ENCODE measurements at places on chromosomes 2 and 18.
A peak's percentile ranks its signal among the peaks of the same experiment; 100 is the strongest.

DNA sequence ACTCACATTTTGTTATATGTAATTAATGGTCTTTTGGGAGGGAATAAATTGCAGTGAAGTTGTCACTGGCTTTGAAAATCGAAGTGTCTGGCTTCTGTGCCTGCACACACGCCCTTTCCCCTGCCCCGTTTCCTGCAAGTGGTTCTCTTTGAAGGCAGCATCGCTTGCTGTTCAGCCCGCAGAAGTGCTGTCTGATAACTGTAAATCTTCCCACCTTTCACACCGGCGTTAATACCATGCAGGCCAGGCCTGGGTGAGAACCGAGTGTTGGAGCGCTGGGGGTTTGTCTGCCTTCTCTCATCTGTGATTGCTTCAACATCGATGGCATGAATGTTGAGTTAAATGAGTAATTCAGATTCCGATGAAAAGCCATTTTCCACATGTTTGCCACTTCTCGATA, 37.9 kb upstream of the RPL31 start:
- no peaks in the 10 kb centered on the region for H3K27me3 ChIP-seq
- H3K4me1 ChIP-seq: no peaks in the 10 kb centered on the region
- H3K4me3 ChIP-seq: no peak overlapping the region
- H3K36me3 ChIP-seq: no peaks in the 10 kb centered on the region

DNA sequence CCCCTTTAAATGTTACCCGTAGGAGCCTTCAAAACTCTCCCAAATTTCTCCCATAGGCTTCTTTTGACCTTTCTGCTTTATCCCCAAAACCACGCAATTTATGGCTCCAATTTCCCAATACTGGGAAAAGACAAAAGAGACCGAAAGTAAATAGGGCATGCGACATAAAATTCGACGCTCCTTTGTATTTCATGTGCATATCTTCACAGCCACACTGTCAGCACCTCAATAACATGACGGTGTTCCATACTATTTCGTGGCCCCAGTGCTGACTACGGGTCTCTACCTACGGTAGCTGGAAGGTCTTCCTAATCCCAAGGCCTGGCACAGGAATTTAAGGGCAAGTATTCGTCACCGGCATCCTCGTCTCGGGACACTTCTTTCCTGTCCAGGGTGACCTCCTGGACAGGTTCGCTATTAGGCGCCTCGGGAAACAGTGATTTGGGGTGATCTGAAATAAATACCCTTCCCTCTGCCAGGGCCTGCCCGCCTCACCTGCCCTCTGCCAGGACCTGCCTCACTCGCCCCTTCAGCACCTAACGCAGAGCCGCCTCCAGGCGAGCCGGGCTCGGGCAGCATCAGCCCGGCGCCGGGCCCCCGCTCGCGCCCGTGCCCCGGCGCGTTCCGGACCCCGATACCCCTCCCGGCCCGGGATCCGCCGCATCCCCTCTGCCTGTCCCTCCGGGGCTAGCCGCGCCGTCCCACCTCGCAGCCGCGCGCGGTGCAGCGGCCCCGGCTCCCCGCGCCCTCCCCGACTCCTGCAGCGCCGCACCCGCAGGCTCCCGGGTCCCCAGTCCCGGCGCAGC, 680 bp downstream of the DTNB start:
- H3K36me3 ChIP-seq: no peaks in the 10 kb centered on the region
- H3K4me3 ChIP-seq: peak overlapping the region; percentile 95
- H3K4me1 ChIP-seq: peaks cover 8% of the 10 kb centered on the region
- no peak for DNase-seq

DNA sequence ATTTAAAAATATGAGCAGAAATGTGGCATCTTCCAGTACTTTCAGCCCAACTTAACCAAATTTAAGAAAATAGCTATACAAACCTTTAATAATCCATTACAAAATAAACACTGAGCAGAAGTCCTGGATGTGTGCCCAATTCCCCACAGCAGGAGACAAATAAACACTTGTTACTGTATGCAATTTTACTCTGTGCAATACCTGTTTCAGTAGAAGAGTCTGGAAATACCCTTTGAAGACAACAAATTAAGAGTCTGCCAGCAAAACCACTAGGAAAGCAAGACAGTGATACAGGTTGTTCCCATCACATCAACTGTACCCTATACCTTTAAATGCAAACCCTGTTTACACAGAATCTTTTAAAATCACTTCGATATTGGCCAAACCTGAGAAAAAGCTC, 41.4 kb upstream of the RNU4ATAC start:
- no peak overlapping the region for H3K4me3 ChIP-seq
- H3K27me3 ChIP-seq: no peaks in the 10 kb centered on the region
- H3K4me1 ChIP-seq: peaks cover 5% of the 10 kb centered on the region
- H3K36me3 ChIP-seq: no peaks in the 10 kb centered on the region
- no peak for DNase-seq
- no peak overlapping the region for H3K27ac ChIP-seq

GRCh38 chr2:205633994-205634393, 48.3 kb upstream of the NRP2 start:
- H3K4me3 ChIP-seq: no peak overlapping the region
- no peak overlapping the region for H3K27ac ChIP-seq
- H3K36me3 ChIP-seq: no peaks in the 10 kb centered on the region
- no peaks in the 10 kb centered on the region for H3K27me3 ChIP-seq

- DNase-seq: no peak
- no peak overlapping the region for H3K27ac ChIP-seq
- no peaks in the 10 kb centered on the region for H3K27me3 ChIP-seq
These were observed 14.5 kb downstream of the SLC39A10 start for GRCh38 chr2:195671563-195671962.

GRCh38 chr18:73933685-73934084, 213.9 kb downstream of the FBXO15 start:
- no peak for DNase-seq
- H3K36me3 ChIP-seq: no peaks in the 10 kb centered on the region
- no peak overlapping the region for H3K27ac ChIP-seq
- peaks cover 1% of the 10 kb centered on the region for H3K4me1 ChIP-seq
- no peaks in the 10 kb centered on the region for H3K27me3 ChIP-seq

- no peak for DNase-seq
- H3K4me1 ChIP-seq: no peaks in the 10 kb centered on the region
- no peak overlapping the region for H3K4me3 ChIP-seq
- H3K27ac ChIP-seq: no peak overlapping the region
- no peaks in the 10 kb centered on the region for H3K27me3 ChIP-seq
- H3K36me3 ChIP-seq: no peaks in the 10 kb centered on the region
These were observed 89.3 kb upstream of the HAAO start for GRCh38 chr2:42881732-42882131.

GRCh38 chr18:2878656-2879330, 32.0 kb downstream of the EMILIN2 start:
- no peak overlapping the region for H3K4me3 ChIP-seq
- no peak for DNase-seq
- H3K4me1 ChIP-seq: no peaks in the 10 kb centered on the region
- H3K27ac ChIP-seq: no peak overlapping the region
- no peaks in the 10 kb centered on the region for H3K36me3 ChIP-seq
- no peaks in the 10 kb centered on the region for H3K27me3 ChIP-seq

DNA sequence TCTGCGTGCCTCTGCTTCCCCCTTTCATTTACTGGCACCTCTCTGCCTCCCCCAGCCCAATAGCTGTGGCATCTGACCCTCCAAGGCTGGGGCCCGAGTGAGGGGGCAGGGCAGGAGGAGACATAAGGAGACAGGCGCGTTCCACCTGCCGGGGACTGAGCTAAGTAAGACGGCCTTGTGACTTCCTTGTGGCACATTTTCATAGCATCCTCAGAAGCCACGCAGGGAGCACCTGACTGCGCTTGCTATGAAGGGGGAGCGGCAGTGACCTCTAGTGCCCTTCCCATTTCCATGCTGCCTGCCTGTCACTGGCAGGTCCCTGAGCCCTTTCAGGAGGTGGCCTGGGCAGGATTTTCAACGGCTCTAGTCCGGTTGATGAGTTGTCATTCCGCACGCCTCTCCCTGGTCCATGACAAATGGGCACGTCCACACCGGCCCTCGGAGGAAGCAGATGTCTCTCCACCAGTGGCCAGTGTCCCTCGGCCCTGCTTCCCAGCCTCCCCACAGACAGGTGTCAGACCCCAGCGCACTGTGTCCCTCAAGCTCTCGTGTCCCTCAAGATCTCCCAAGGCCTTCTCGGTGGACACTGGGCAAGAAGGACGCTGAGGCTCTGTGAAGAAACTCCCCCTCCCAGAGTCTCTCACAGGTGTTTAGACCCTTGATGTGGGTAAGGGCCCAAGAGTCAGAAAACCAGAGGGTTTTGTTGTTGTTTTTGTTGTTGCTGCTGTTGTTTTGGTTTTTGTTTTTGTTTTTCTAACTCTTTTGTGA, 42.7 kb downstream of the CYP26B1 start:
- no peaks in the 10 kb centered on the region for H3K4me1 ChIP-seq
- no peaks in the 10 kb centered on the region for H3K27me3 ChIP-seq
- peak; percentile 20 for DNase-seq
- no peaks in the 10 kb centered on the region for H3K36me3 ChIP-seq
- H3K4me3 ChIP-seq: no peak overlapping the region
